Effector CD4-positive, alpha-beta T cell (primary cell): ENCODE measurements at places on chromosomes 16 and 17.

GRCh38 chr17:77935121-77935571 is 23.4 kb upstream of the TNRC6C start:
- no peak for DNase-seq

DNA sequence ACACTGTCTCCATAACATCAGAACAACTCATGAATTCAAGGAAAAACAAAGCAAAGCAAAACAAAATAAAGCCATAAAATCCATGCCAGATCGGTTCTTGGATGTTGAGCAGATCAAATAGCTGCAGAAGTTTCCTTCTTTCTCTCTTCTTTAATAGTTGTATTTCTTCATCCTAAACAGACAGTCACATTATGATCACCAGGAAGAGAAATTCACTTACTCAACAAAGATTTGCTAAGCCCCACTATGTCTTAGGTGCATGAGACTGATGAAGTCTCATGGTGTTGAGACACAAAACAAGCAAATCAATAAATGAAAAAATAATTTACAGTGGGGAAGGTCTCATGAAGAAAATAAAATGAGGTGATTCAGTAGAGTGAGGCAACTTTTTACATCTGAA is 72.8 kb downstream of the WIPI1 start:
- DNase-seq = no peak

GRCh38 chr17:79952901-79953300 is 82.8 kb downstream of the TBC1D16 start:
- no peak for DNase-seq

DNA sequence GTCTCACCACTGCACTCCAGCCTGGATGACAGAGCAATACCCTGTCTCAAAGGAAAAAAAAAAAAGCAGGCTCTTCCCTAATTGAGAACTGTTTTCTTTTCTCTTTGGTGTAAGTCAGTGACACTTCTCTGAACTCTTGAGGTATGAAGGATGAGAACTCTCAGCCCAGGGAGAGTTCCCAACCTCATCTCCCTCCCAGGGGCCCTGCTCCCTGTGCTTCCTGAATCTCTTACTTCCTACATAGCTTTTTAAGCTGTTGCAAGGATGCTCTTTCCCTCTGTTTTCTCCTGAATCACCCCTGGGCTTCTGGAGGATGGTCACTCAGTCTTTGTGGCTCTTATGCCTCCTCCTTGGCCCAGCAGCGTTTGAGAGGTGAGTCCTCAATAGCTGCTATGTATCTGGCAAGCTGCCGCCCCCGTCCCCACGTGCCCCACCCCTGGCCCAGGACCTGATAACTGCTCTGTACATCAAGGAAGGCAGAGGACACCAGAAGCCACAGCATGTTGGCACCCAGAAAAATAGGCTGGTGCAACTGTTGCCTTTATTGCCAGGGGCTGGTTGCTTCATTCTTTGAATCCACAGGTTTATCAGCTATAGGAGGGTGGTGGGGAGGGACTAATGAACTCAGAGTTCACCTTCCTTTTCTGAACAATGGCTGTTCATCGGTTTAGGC is 24.0 kb downstream of the IGF2BP1 start:
- DNase-seq = no peak

DNA sequence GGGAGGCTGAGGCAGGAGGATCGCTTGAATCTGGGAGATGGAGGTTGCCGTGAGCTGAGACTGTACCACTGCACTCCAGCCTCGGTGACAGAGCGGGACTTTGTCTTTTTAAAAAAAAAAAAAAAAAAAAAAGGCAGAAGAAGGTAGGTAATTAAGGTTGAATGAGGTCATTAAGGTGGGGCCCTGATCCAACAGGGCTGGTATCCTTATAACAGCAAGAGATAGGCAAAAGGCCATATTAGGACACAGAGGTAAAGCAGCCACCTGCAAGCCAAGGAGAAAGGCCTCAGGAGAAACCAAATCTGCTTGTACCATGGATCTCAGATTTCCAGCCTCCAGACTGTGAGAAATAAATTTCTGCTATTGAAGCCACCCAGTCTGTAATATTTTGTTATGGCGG is 60.3 kb downstream of the SPAG9 start:
- no peak for DNase-seq

DNA sequence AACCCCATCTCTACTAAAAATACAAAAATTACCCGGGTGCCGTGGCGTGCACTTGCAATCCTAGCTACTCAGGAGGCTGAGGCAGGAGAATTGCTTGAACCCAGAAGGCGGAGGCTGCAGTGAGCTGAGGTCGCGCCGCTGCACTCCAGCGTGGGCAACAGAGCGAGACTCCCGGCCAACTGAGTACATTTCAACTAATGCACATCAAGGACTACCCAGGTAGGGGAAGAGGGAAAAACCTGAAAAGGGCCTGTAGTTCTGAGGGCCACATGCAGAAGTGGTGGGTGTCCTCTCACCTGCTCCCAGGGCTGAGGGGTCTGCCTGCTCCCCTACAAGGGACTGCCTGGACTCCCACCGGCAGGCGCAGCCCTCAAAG is 584 bp upstream of the SLC16A5 start:
- no peak for DNase-seq

GRCh38 chr17:77692571-77693161 is 265.8 kb upstream of the TNRC6C start:
- DNase-seq = no peak

DNA sequence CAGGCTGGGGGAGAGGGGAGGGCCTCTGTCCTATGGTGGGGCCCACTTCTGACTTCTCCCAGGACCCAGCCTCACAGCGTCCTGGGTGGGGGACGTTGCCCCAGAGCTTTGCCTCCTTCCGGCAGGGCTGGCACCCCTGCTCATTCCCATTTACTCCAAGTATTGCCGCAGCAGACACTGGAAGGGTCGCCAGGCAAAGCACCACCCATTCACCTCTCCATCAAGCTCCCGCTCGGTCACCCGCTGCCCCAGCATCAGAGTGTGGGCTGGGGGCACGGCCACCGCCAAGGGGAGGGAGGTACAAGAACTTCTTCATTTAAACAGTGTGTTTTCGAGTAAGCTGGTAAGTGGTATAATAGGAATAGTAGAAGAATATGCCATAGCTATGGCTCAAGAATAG is 52.8 kb upstream of the GNG13 start:
- no peak for DNase-seq

GRCh38 chr17:51486091-51486490 is 225.7 kb downstream of the UTP18 start:
- no peak for DNase-seq

DNA sequence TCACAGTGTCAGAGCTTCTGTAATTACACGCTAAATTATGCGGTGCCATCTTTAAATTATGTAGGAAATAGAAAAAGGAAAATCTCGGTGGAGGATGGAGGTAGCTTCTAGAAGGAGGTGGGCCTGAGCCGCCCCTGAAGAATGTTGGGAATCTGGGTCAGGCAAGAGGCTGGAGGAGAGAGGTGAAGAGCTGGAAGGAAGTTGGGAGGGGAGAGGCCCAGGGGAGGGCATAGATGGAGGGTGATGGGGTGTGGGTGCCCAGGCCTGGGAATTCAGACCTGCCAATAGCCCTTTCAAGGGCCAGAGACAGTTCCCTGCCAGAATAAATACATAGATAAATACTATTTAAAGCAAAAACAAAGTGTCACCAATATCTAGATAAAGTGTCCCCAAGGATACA is 415.0 kb upstream of the HSBP1 start:
- no peak for DNase-seq

DNA sequence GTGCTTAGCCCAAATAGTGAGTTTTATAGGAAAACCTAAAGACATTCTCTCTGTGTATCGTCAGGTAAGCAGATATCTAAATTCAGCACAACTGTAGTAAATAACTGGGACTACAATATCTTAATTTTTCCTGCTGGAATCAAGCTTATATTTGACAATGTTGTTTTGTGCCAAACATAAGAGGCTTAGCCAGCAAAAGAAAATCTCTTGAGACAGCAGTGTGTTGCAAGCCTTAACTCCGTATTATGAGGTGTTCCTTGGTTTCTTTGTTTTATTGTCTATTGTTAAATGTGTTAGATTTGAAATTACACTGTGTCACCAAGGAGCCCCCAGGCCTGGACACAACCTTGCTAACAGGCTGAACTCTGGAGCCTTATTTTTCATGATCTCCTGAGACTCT is 1570.6 kb upstream of the GOT2 start:
- no peak for DNase-seq

GRCh38 chr17:68560966-68561720 is 40.0 kb downstream of the FAM20A start:
- no peak for DNase-seq

- no peak for DNase-seq
Measured at GRCh38 chr16:86880316-86881117, 302.2 kb downstream of the FOXL1 start.

GRCh38 chr16:59052231-59052630 is 318.1 kb upstream of the GOT2 start:
- DNase-seq = no peak

DNA sequence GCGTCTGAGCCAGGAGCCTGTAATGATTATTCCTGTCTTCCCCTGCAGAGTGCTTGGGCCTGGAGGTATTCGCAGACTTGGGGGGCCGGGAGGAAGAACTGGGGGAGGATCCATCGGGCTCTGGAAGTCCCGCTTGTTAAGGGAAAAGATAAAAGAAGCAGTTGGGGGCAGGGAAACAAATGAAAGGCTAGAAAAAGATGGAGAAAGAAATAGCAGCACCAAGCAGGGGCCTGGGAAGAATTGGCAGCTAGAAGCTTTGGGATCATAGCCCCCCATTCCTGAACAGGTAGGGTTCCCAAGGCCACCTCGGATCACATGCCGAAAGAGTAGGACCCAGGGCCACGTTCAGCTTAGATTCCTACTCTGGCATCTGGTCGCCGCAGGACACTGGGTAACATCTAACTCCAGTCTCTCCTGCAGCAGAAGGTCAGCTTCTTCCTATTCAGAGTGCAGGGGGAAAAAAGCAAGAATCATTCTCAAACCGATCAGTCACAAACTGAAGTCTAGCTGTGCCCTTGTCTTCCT is 23.6 kb downstream of the ADAM11 start:
- DNase-seq = no peak

DNA sequence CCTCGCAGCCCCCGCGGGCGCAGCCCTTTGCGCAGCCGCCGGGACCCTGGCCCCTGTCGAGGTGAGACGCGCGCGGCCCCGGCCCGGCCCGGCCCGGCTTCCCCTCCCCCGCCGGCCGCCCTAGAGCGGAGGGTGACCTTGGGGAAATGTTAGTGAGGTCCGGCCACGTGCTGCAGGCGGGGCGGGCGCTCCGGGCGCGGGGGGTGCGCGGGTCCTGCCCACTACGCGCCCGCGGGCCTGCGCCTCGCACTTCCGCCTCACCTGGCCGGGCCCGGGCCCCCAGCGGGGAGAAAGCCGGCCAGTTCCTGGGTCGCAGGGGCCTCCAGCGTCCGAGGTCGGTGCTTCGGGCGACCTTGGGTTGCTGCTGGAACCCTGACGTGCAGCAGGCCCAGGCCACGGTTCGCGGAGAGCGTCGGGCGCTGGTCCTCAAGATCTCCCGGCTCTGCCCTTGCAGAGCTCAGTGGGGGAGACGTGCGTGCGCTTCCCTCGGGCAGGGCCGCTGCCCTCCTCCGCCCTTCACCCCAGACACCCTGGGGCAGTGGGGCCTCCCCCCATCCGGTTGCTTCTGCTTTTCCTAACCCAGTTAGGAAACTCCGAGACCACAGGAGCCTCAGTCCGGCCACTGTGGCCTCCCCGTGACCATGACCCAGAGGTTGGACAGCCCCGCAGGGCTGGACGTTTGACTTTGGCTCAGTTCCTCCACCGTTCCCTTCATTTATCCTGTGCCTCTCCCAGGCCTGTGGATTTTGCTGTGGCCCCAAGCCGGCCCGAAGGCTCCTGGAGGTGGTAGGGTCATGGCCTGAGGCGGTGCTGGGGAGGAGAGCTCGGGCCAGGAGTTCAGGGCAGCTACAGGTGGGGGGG is 791 bp downstream of the MCRIP2 start:
- no peak for DNase-seq

DNA sequence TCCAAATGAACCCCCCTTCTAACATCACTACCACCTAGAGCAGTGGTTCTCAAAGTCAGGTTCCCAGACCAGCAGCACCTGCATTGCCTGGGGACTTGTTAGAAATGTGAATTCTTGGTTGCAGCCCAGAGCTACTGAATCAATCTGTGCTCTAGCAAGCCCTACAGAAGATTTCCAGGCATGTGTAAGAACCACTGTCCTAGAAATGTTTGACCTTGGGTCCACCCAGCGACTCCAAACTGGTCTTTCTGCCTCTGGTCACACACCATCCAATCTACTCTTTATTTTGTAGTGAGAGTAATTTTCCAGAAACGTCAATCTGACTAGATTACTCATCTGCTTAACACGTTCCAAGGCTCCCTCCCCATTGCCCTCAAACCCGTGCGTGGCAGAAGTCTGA is 169.9 kb downstream of the HAPSTR1 start:
- no peak for DNase-seq

GRCh38 chr17:42268236-42268635 is 8.0 kb downstream of the STAT5B start:
- no peak for DNase-seq

DNA sequence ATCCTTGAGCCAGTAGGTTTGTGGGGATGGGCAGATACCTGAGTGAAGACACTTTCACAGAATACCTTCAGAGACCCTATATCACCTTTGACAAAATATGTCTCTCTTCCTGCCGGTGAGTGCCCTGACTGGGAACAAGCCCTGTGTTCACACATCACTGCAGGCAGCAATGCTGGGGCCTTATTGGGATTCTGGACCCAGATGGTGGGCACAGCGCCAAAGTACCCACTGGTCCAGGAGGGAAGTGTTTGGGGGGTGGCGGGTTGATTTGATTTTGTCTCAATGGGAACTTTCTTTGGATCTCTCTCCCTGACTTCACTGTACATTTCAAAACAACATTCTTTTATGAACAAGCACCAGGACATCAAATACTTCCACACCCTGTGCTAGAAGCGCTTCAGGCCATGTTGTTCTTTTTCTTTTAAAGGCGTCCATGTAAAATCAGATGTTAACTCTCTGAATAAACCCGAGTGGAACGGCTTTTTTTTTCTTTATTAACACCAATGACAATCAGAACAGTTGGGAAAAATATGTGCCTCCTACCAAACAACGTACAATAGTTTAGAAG is 62.4 kb upstream of the AKTIP start:
- DNase-seq = no peak

DNA sequence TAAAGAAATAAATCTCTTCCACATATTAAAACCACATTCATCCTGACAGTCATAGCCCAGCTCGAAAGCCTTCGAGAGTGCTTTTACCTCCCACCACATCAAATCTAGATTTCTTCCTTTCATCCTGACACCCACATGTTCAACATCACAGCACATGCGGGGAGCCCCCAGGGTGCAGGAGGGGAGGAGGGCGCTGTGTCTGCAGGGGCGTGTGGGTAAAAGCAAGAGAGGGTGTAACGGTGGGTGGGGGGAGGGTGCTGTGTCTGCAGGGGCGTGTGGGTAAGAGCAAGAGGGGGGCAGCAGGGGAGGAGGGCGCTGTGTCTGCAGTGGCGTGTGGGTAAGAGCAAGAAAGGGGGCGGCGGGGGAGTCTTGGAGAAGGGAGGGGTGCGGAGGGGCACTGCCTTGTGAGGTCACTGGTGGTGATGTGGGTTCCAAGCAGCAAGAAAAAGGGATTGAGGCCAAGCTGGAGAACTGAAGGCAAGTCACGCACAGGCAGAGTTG is 34.7 kb downstream of the ADCY9 start:
- DNase-seq = no peak

GRCh38 chr17:71709271-71709890 is 411.4 kb upstream of the SOX9 start:
- DNase-seq = no peak

- DNase-seq = no peak
Measured at GRCh38 chr16:75087375-75087979, 29.1 kb downstream of the LDHD start.

- no peak for DNase-seq
Measured at GRCh38 chr16:57167538-57167937, 18.3 kb downstream of the PSME3IP1 start.

- no peak for DNase-seq
Measured at GRCh38 chr16:64869781-64870180, 252.1 kb downstream of the CDH11 start.
